ENCODE measurements at places on chromosomes 4 and X. TPM values are rescaled to one million over a fixed set of nuclear protein-coding genes. Genes with fewer than 3 reads are reported as not detected.

- H3K27me3 ChIP-seq = no peaks in the 10 kb centered on the region
- no peak overlapping the region for H3K27ac ChIP-seq
- no peaks in the 10 kb centered on the region for H3K4me1 ChIP-seq
- no peaks in the 10 kb centered on the region for H3K36me3 ChIP-seq
- no peak for DNase-seq
Observed at GRCh38 chrX:153409414-153410101, 1.7 kb upstream of the ZFP92 start.

DNA sequence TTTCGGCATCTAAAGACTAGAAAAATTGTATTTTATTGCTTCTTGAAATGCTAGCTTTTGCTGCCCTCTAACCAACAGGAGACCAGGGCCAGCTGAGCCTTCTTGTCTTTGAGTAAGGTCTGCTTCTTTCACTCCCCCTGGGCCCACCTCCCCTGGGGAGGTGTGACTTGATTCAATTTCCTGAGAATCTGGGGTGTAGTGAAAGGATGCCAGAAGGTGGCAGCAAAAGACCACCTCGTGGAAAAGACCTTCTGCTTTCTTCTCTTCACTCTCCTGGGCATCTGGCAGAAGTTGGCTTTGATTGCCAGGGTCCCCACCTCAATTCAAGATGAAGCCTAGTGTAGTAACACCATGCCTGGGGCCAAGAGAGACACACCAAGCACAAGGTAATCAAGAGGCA is 96.5 kb upstream of the MAOA start:
- no peak overlapping the region for H3K27ac ChIP-seq
- H3K4me3 ChIP-seq = no peak overlapping the region
- H3K27me3 ChIP-seq = no peaks in the 10 kb centered on the region
- H3K36me3 ChIP-seq = no peaks in the 10 kb centered on the region
- DNase-seq = peak; percentile 25

DNA sequence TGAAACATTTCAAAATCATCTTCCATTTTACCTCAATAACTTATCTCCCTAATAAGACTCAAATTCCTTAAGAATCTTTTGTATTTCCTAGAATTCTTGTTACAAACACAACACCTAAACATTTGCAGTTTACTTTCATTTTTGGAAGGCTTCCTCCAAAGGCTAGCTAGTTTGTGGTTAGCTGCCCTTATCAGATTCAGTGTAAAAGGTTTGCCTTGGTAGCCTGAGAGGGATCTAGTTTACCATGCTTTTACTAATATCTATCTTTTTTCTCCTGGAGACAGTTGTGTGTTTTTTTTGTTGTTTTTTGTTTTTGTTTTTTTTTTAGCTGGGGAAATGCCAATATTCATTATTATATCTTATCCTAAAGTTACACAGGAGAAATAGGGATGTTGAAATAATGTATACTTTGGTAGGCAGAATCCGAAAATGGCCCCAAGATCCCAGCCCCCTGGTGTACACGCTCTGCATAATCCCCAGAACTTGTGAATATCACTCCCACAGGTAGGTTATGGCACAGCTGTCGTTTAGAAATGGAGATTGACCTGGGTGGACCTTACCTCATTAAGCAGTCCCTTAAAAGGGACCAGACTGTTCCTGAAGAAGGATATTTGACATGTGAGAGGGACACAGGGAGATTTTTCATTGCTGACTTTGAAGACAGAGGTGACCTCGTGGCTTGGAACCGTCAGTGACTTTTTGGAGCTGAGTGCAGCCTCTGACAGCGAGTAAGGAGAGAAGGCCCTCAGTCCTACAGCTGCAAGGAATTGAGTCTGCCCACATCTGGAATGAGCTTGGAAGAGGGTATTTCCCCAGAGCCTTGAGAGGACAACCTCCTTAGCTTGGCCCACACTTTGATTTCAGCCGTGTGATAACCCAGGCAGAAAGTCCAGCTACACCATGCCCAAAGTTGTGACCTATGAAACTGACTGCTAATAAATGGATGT is 33.4 kb downstream of the SEPTIN11 start:
- no peak overlapping the region for H3K4me3 ChIP-seq
- peaks cover 12% of the 10 kb centered on the region for H3K36me3 ChIP-seq
- H3K27me3 ChIP-seq = no peaks in the 10 kb centered on the region
- DNase-seq = peak; percentile 31

SMIM10 gene
- 3.8 TPM for total RNA-seq

GRCh38 chrX:13697976-13698375 is 9.0 kb downstream of the RAB9A start:
- H3K4me3 ChIP-seq = no peak overlapping the region
- DNase-seq = no peak
- H3K4me1 ChIP-seq = peaks cover 43% of the 10 kb centered on the region
- no peaks in the 10 kb centered on the region for H3K27me3 ChIP-seq
- H3K27ac ChIP-seq = no peak overlapping the region

TRPC5OS gene
- total RNA-seq = not detected

- no peak overlapping the region for H3K27ac ChIP-seq
- H3K36me3 ChIP-seq = no peaks in the 10 kb centered on the region
- H3K4me3 ChIP-seq = no peak overlapping the region
- H3K4me1 ChIP-seq = no peaks in the 10 kb centered on the region
- no peak for DNase-seq
- no peaks in the 10 kb centered on the region for H3K27me3 ChIP-seq
Observed at GRCh38 chrX:145803508-145803907, 14.1 kb upstream of the SLITRK2 start.

Data from GM23248 (cell line).